ENCODE measurements at places on chromosomes 6 and 20.

DNA sequence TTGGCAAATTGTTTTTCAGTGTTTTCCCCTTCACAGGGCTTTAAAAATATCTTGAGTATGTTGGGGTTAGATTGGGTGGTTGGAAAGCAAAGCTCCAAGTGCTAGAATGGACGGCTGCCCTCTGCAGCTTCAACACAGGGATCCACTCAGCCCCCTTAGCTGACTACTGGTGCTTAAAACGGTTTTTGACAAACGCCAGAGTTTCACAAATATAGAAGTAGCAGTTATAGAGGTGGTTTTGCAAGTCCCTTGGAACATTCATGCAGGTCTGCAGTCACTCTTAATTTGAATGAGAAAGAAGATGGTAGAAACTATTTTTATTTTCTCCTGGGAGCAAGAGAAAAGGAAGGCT is 175.9 kb downstream of the ARID1B start:
- DNase-seq = no peak

DNA sequence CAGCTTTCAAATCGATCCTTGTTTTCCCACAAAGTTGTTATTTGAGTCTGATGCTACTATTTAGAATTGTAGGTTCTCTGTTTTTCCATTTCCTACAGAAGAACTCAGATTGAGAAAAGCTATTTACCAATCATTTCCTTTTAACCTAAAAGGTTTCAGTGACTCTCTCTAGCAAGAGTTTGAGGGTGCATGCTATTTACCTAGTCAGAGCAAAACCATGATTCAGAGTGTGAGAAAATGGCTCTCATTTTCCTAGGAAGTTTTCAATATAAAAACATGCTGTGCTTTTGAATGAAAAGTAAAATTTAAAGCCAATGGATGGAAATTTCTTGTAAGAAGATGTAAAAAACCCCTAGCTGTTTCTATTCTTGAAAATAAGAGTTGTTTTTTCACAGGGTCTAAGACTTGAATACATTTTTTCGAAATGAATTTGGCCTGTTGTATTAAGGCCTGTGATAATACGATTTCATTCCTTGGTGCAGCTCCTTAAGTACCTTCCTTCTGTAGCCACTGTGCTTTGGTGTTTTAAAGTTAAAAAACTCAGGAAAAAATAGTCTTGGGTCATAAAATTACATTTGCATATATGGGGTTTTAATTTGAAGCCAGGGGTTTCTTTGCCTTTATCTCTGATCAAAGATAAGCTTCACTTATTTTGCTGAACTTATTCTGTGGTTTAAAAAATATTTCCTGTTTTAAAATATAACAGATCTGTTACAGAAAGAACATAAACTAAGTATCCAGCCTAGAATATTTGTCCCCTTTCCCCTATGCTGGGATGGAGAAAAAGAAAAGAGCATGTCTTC is 18.0 kb upstream of the RSPH3 start:
- DNase-seq = no peak

DNA sequence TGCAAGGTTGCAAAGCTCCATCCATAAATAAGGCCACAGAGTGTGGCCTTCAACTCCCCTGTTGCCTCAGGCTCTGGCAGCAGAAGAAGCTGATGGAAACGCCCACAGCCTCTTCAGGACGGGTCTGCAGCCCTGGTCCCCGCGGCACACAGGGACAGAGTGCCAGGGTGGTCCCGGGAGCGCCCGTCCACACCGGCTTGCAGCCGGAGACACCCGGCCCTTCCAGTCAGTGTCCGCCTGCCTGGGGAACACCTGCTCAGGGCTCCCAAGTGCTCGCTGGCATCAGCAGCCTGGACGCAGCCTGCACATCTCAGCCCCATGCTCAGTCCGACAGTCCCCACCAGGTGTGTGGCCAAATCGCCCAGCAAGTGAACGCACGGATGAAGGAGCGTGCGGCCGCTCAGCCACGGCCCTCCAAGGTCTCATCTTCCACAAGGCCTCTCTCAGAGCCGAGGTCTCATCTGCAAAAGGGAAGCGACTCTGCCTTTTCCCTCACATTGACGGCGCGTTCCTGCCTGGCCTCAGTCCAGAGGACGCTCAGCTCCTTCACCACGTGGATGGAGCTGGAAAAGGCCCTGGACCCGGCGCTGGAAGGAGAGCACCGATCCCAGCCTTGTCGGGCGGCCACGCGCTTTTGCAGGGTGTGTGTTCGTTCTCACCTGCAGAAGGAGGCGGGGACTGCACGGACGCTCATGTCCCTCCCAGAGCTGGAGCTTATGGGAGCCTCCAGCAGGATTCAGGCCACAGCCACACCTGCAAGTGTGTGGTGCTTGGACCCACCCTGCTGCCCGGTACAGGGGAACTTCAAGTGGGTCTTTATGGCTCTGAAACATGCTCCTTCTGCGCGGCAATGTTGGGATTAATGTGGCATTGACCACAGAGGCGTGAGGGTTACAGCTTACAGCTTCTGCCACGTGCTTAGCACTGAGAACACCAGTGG is 180.4 kb downstream of the DLL1 start:
- DNase-seq = no peak

- no peak for DNase-seq
Observed at GRCh38 chr6:137657351-137657911, 163.2 kb upstream of the OLIG3 start.

GRCh38 chr20:44411020-44411756 is 55.7 kb downstream of the HNF4A start:
- DNase-seq = no peak

- no peak for DNase-seq
Observed at GRCh38 chr6:47105469-47106178, 63.5 kb upstream of the ADGRF1 start.

DNA sequence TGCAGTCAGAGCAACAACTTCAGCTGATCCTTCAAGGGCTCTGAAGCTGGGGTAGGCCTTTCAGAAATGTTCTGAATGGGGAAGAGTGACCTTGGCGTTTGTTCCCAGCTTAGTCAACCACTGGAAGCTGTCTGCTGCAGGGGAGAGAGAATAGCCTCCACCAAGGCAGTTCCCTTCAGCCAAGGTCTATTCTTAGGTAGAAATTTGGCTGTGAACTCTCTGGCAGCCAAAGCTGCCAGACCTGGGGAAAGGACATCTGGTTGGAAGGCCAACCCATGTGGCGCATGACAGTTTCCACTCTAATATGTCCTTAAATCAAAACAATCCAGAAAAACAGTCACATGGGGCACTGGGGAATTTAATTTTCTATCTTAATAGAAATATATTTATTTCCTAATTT is 60.1 kb downstream of the FBXO5 start:
- no peak for DNase-seq

DNA sequence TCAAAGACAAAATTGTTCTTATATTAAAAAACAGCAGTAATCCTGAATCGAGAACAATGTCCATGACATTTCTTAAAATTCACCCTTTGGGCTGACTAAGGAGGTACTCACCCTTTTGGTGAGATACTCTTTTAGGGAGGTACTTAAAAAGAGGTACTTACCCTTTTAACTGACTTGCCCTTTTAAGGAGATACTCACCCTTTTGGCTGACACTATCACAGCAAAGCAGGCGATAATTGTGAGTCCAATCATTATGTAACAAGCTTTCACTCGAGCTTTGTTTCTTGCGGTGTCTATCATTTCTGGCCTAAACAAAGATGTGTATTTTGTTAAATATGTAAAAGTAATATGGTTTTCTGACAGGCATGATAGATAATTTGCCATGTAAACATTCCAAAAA is 3.7 kb downstream of the FAM162B start:
- no peak for DNase-seq

DNA sequence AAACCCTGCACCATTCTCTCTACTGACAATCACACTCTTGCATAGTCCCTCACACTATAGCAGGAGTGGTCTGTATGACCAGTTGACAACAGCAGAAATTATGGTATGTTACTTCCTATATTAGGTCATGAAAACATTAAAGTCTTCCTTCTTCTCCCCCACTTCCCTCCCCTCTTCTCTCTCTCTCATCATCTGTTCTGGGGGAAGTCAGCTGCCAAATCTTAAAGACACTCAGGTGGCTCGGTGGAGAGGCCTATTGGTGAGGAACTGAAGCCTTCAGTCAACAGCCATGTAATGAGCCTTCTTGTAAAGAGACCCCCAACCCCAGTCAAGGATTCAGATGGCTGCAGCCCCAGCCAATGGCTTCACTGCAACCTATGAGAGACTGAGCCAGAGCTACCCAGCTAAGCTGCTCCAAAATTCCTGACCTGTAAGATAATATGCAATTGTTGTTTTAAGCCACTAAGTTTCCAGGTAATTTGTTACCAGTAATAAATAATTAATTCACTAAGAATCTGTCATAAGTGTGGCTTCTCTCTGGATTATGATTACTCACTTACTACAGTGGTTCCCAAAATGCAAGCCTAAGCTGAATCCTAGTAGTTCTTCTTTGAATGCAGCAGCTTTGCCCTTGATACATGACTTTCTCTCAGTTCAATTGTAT is 11.2 kb upstream of the TSBP1 start:
- no peak for DNase-seq

- no peak for DNase-seq
Observed at GRCh38 chr6:54613596-54613995, 233.0 kb upstream of the FAM83B start.

GRCh38 chr6:31122791-31123706 is 2.8 kb upstream of the CDSN start:
- DNase-seq = no peak

- DNase-seq = no peak
Observed at GRCh38 chr20:16203096-16203495, 370.2 kb downstream of the KIF16B start.

- DNase-seq = no peak
Observed at GRCh38 chr6:36139431-36139830, 9.1 kb downstream of the MAPK13 start.
